ENCODE measurements at places on chromosomes 16 and 17.

DNA sequence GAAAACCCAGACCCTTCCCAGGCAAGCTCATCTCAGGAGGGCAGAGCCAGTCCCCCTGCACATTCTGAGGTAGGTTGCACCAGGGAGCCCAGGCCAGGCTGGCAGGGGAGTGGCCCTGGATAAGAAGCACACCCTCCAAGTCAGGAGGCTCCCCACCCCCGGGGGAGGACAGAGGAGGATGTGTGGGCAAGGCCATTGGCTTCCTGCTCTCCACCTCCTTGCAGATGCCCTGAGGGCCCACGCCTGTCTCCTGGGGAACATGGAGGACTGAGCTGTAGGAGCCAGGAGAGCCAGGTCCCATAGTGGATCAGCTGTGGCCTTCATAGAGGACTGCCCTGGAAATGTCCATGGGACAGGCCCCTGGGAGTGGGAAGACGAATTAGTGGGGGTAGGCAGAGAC is 126.7 kb downstream of the IRF8 start:
- no peak for DNase-seq

DNA sequence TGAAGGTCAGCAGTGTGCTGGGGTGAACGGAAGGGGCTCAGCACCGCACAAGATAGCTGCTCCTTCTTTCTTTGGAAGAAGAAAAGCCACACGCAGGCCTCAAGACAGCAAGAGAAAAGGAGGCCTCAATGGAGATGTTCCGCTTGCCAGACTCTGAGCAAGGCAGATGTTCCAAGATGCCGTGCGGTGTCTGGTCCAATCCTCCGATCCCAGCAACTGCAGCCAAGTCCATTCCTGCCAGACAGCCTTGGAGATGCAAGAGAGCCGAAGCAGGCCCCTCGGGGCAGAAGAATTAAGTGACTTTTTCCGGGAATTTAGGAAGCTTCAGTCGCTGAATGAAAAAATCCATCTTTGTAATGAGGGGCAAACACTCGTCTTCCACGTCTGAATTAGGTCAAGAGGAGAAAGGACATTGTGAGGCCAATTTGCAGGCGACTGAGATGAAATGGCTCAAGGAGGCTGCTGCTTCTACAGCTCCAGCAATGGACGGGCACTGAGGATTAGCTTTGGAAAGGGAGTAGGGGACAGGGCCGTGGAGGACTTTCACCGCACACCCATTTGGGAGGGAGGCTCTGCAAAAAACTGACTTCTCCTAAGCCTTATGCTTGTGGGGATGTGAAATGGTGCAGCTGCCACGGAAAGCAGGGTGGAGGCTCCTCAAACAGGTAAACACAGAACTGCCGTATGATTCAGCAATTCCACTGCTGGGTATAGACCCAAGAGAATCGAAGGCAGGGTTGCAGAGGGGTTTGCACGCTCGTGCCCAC is 44.7 kb downstream of the RPH3AL start:
- DNase-seq = no peak

DNA sequence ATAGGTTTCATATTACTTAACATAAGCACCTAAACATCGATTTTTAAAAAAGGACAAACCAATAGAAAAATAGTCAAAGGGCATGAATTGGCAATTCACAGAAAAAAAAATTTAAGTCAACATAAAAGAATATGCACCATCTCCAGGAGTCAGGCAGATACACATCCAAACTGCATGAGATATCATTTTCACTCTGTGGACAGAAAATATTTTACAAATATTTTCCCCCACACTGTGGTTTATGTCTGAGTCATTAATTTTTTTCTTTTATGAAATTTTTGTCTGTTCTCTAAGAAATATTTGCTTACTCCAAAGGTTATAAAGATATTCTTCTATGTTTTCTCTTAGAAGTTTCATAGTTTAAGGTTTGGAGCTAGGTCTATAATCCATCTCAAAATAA is 74.4 kb upstream of the DNAH17 start:
- no peak for DNase-seq

DNA sequence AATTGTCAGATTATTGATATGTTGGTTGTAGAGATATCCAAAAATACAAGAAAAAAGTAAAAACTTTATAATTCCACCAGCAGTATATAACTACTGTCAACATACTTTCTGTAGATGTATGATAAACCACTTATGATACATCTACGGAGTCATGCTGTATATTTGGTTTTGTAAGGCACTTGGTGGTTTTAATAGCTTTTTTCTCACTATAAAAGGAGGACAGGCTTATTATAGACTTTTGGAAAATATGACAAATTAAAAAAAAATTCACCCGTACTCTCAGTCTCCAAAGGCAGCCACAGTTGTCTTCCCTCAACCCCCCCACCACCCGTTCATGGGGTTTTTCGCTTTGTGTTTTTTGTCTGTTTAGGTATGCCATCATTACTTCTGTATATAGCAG is 14.8 kb downstream of the RAI1 start:
- no peak for DNase-seq

DNA sequence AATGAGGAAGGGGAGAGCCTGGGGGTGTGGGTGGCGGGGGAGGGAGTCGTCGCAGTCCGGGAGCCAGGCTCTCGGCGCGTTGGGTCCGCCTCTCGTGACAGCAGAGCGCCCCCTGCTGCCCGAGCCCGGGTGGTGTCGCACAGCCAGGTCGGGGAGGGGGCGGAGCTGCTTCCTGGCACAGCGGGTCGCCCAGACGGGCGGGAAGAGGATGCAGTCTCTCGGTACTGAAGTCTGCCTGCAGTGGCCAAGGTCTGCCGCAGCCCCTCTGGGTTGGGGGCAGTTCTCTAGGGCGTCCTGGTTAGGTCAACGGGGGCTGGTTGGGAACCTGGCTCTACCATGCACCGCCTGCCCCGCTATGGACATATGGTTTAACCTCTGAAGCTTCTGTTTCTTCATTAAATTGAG is 38.2 kb upstream of the CCDC182 start:
- DNase-seq = peak; percentile 84
